ENCODE measurements at places on chromosomes 1 and 21.

DNA sequence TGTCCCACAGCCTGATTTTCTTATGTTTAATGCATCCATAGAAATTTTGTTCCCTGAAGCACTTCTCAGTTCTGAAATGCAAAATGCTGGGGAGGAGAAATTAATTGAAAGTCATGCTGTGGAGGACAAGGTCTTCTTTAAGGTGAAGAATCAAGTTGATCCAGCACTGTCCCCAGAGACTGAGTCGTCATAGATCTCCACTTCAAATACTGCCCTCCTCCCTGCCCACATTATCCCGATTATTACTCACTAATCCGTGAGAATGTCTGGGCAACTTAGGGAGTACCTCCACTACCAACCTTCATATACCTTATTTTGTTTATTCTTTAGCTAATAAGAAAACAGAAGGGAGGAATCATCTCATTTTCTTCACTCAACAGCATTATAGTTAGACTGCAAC is 70.0 kb upstream of the FMN2 start:
- DNase-seq = no peak

GRCh38 chr21:35075546-35075945 is 26.4 kb upstream of the RUNX1 start:
- DNase-seq = no peak

GRCh38 chr1:151984313-151984956 is 9.2 kb downstream of the S100A10 start:
- DNase-seq = no peak

DNA sequence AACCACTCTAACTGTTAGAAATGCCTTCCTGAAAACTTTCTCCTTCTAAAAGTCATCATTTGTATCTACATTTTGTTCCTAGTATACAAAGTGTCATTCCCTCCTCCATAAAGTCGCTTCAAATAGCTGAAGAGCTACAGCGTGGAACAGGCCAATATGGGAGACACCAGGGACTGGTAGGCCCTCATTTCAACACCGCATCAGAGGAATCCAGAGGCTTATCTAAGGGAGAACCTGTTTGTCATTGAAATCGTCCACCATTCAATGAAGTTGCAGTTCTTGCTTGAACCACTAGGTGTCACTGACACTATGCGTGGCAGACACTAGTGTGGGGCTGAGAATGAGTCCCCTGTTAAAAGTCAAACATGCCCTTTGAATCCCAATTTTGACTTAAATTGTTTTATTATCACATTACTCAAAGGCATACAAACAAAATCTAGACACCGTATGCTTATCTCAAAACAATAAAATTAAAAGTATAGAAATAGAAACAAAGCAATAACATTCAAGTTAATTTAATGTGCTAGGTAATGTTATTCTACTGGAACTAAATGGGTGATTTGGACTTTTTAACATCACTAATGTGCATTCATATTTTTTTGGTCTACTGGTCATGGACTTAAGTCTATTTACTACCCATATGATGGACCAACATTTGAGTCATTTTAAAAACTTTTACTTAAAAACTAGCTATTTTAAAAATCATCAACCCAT is 182.3 kb downstream of the FCRL5 start:
- no peak for DNase-seq

DNA sequence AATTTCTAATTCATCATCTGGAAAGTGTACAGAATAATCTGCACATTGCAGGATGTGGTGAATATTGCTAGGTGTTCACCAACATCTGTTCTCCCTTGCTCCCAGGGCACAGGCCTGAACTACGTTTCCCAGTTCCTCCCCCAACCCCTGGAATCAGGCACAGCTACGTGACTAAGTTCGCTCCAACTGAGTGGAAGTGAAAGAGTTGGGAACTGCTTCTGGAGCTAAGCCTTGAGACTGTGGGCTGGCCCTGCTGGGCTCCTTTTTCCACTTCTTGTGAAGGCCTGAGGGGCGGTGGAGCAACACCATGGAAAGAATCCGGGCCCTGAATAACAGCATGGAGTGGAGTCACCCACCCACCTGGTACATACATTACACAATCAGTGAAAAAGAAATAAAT is 534.6 kb downstream of the SMYD3 start:
- no peak for DNase-seq

All from activated naive CD4-positive, alpha-beta T cell (primary cell).